ENCODE measurements at places on chromosomes 6 and 20.

- DNase-seq: no peak
Measured at GRCh38 chr6:86706449-86706848, 230.9 kb upstream of the HTR1E start.

GRCh38 chr20:63265891-63266515 is 6.6 kb upstream of the ARFGAP1 start:
- DNase-seq: no peak

- DNase-seq: no peak
Measured at GRCh38 chr20:24309596-24309995, 159.8 kb upstream of the SYNDIG1 start.

GRCh38 chr20:2713285-2713684 is 20.7 kb downstream of the EBF4 start:
- DNase-seq: no peak

- DNase-seq: no peak
Measured at GRCh38 chr20:24059174-24059573, 70.6 kb upstream of the GGTLC1 start.
